NCI-H2107 (cell line): ENCODE measurements at places on chromosomes 3 and 15.

DNA sequence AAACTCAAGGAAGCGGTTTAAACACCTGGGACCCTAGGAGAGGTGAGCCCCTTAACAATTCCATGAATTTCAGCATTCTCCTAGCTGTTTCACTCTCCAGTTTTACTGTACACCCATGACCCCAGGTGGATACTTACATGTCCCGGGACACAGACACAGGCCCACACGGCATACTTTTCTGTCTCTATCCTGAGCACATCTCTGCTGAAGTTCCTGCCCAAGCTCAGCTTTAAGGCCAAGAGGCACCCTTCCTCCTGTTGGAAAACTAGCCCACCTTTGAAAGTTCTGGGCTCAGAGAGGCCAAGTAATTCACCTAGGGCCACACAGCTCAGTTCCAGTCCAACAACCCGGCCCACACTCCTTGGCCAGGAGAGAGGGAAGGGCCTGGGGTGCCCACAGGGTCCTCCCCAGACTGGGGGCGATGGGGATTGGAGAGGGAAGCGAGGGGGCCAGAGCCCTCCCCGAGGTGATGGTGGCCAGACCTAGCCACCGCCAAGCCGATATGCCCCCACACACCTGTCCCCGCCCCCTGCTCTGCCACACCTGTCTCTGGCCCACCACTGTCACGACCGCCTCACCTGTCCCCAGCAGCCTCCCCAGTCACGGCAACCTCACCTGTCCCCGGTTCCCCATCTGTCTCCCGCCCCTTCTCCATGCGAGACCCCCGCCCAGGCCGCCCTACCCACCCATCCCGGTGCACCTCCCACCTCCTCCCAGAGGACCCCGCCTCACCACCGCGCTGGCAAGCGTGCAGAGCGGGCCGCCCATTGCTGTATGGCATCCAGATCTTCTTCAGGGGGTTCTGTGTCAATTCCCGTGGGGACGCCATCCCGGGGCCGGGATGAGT lies 431 bp downstream of the PFKFB4 start:
- DNase-seq: no peak

GRCh38 chr3:4746241-4746958 lies 232.8 kb upstream of the BHLHE40 start:
- DNase-seq: no peak

GRCh38 chr3:167814441-167814951 lies 79.0 kb downstream of the SERPINI1 start:
- DNase-seq: no peak

GRCh38 chr3:25856902-25857518 lies 67.1 kb downstream of the OXSM start:
- DNase-seq: no peak
